Subcutaneous preadipocyte (primary cell): ENCODE measurements at places on chromosomes 12 and 14. TPM values are rescaled to one million over a fixed set of nuclear protein-coding genes. Genes with fewer than 3 reads are reported as not detected.

The ACSM4 gene
- not detected in 2 replicates for total RNA-seq

The TSPAN9 gene
- total RNA-seq, result 4.4 and 4.7 TPM in 2 replicates

The CLEC4C gene
- total RNA-seq, result not detected in 2 replicates

The RAD9B gene
- 0.37 and 0.59 TPM in 2 replicates for total RNA-seq

The FAM186B gene
- total RNA-seq, result 0.20 and 0.37 TPM in 2 replicates
